ENCODE measurements at places on chromosomes 2 and 18.

DNA sequence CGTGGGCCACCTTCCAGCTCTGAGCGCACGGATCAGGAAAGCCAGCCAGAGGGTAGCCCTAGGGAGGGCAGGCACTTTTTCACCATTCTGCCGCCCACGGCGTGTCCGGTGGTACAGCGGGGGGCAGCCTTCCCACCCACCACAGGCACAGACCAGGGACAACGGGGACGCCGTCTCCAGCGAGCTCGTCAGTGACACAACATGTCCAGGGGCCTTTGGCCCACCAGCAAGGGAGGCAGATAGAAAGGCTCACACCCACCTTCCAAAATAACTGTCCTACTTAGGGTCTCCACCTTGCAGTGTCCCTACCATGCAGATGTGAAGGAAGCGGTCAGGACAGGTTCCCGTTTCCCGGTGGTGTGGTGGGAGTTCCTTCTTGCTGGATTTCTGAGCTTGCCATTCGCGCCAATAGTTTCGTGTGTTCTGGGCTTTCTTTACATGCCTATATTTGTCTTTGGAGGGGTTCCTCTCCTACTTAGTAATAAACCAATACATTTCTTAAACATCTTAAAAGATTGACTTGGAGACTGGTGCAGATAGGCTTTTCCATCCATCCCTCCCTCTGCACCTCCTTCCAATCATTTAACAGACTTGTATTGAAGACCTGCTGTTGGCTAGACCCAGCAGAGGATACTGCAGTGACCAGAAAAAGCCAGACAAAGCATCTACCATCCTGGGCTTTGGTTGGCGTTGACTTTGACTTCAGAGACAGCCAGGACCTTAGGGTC, 872 bp downstream of the ASB1 start:
- DNase-seq = peak; percentile 32

GRCh38 chr2:205768815-205769494, 86.7 kb downstream of the NRP2 start:
- no peak for DNase-seq

DNA sequence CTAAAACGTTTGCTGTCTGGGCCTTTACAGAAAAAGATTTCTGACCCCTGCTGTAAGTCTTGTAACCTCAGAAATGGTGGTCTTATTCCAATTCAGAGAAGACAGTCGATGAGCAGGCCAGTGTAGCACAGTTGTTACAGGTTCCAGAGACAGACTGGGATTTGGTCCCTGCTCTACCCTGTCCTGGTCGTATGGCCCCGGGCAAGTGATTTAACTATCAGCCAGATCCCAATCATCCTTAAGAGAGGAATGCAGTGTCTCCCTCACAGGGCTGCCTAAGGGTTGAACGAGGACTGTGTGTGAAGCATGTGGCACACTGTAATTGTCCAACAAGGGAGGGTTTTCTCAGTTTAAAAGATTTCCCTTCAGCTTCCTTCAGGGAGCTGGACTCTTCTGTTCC, 47.2 kb downstream of the HK2 start:
- DNase-seq = no peak

DNA sequence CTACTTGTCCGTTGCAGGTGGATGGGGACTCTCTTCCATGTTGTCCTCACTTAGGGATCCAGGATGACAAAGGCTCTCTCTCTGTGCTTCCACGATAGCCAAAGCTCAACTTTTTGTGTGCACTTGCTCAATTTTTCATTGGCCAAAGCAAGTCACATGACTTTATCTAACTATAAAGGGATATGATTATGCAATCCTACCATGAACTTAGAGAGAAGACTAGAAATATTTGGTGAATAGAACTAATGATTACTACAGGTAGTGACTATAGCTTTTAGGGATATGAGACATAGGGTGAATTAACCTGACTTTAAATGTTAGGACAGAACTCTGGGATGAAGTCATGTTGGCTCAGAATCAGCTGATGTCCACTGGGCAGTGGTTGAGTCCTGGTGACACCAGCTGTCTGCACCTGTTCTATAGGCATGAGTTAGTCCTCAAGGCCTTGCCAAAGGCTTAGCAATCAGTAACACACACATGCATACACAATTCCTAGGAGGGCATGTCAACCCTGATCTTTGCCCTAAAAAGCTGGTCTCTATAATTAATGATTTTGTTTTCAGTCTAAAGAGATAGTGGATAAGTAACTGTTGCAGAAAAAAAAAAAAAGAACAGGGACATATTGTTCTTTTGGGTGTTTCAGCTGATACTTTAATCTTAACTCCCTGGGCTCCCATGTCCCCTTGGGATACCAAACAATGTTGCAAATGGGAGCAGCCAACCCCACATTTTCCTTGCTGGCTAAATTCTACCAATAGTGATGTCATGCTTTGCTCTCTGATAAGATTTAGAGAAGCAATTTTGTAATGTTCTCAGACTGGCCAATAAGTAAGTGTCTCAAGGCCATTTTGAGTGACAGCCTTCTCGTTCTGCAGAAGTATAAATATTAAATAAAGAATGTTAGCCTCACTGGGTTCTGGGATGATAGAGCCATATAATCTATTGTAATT, 12.5 kb upstream of the HK2 start:
- no peak for DNase-seq

DNA sequence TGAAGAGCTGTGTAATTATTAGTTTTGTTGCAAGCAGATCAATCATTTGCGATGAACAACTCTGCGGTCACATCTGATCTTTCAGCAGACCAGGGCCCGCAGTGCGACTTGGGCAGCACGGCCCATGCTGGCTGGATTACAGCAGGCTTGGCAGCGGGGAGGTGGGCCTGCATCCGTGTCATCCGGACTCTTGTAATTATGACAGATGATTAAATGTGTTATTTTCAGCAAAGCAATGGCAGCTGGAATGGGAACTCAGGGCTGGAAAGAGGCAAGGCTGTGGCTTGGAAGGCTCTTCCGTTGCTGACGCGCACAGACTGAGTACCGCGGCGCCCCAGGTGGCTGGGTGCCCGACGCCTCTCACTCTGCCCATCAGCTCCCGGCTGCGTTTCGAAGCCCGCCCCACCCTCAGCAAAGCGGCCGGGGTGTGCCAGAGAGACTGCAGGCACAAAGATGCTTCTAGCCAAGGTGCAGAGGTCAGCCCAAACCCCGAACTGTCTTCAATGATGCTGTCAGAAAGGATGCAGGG, 397.4 kb upstream of the SALL3 start:
- no peak for DNase-seq

GRCh38 chr2:156687715-156688114, 251.5 kb downstream of the GPD2 start:
- DNase-seq = peak; percentile 11

DNA sequence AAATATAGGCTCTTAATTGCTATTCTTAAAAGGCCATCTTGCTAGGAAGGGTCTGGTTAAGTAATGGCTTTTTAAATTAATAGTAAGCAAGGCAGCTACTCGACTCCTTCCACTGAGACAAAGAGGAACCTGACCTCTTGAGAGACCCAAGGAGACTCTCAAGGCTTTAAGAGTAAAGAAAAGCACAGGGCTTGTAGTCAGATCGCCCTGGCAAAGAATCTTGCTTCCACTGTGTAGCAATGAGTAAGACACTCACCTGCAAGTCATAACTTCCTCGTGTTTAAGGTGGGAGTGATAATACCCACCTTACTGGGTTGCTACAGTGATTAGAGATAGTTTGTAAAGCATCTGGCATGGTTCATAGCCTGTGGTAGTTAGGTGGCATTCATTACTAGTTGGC, 274.5 kb downstream of the TSN start:
- no peak for DNase-seq

DNA sequence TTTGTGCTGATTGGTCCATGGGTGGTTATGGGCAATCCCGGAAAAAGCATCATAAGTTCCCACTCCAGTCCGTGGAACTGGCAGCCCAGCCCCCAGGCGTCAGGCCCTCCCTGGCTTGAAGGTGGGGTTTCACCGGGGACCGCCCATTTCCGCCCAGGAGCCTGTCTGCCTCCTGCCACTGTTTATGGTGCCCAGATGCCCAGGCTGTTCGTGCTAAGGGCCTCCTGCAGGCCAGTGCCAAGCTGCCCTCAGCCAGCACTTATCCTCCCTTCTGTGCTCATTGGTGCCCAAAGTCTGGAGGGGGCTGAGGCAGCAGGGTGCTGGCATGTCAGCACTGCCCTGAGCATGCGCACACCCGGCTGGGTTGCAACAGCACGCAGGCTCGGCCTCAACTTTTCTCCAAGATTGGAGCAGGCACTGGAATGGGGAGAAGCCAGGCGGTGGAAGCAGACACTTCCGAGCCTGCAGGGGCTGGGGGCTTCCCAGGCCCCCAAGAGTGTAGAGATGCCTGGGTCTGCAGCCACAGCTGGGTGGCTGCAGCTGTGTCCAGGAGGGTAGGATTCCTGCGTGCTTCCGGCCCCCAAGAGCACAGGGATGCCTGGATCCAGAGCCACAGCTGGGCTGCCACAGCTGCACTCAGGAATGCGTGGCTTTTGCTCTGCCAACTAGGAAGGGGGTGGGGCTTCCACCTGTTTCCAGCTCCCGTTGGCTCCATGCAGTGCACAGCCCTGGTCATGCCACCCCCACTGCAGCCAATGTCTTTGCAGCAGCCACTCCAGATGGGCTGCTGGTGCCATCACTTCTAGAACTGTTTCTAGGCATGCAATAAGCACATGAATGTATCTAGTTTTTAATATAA, 74.0 kb downstream of the AGPS start:
- peak; percentile 8 for DNase-seq

- DNase-seq = peak; percentile 6
These were observed 151.8 kb downstream of the ANKRD30BL start for GRCh38 chr2:132009874-132010521.

- DNase-seq = no peak
These were observed 4.0 kb upstream of the GPR17 start for GRCh38 chr2:127641846-127642507.

DNA sequence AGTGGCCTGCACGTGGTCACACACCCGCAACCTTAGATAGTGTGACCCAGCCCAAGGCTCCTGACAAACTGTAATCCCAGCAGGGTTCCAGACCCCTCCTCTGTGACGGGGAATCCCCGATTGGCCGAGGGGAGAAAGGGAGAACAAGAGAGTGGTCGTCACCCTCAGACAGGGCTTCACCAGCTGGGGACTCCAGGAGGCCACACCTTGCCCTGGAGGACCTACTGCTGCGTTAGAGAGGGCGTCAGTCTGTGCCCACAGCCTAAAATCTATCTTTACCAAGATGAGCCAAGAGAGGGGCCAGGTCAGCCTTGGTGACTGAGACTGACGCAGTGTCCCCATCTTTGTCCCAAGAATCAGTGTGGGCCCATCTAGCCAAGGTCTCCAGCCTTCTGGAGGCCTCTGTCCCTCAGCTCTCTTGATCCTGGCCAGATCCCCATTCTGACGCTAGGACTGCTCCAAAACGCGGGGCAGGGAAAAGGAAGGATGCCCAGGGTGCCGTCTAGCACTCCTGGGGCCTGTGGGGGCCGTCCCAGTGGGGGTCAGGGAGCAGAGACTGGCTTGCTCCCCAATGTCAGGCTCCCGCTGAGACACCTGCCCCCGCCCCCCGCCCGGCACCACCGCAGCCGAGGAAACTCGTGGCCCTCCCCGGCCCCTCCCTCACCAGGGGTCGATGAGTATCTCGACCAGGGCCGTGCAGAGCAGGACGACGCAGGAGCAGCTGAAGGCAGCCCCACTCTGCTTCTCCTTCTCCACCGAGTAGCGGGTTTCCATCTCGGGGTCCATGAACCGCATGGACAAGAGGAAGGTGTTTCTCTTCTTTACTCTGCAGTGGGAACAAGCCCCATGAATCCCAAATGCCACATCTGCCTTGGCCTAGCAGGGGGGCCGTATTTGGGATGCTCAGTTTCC, 40.9 kb downstream of the CENPO start:
- no peak for DNase-seq

GRCh38 chr2:88099798-88100488, 27.9 kb downstream of the FABP1 start:
- DNase-seq = peak; percentile 26

- DNase-seq = no peak
These were observed 61.4 kb downstream of the ID2 start for GRCh38 chr2:8743261-8743660.

- DNase-seq = no peak
These were observed 15.3 kb downstream of the SP9 start for GRCh38 chr2:174350018-174350417.

DNA sequence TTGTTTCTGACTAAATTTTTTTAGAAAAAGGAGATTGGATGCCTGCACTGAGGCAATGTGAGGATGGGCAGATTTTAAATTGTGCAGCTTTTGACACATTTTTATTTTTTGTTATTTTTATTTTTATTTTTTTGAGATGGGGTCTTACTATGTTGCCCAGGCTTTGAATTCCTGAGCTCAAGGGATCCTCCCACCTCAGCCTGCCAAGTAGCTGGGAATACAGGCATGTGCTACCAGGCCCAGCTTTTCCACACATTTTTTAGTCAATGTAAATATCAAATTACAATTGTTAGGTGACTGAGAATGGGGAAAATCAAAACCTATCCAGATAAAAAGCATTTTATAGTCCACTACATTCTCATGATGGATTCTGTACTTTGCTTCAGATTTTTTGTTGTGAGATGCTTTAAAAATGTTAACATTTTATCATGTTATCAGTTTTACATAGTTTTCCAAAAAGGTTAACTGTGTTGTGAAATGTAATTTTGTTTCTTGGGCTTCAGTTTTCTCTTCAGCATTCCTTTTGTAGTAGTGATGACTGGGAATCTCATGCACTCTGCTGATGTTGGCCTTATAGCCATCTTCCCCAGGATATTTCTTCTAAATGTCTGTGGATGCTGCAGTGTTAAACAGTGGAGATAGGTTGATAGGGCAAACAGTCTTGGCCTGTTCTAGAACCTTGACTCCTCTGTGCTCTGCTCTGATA, 41.4 kb downstream of the PKP4 start:
- peak; percentile 29 for DNase-seq

Data from AG20443 (cell line).